ENCODE measurements at places on chromosomes 1 and 21. TPM values are rescaled to one million over a fixed set of nuclear protein-coding genes. Genes with fewer than 3 reads are reported as not detected.

- H3K27me3 ChIP-seq, result no peaks in the 10 kb centered on the region
- H3K27ac ChIP-seq, result peak overlapping the region; percentile 41
- H3K36me3 ChIP-seq, result no peaks in the 10 kb centered on the region
- DNase-seq, result peak; percentile 62
- peaks cover 20% of the 10 kb centered on the region for H3K4me1 ChIP-seq
- no peak overlapping the region for H3K4me3 ChIP-seq
These were observed 9.4 kb downstream of the SNAP47 start for GRCh38 chr1:227744668-227745067.

DNA sequence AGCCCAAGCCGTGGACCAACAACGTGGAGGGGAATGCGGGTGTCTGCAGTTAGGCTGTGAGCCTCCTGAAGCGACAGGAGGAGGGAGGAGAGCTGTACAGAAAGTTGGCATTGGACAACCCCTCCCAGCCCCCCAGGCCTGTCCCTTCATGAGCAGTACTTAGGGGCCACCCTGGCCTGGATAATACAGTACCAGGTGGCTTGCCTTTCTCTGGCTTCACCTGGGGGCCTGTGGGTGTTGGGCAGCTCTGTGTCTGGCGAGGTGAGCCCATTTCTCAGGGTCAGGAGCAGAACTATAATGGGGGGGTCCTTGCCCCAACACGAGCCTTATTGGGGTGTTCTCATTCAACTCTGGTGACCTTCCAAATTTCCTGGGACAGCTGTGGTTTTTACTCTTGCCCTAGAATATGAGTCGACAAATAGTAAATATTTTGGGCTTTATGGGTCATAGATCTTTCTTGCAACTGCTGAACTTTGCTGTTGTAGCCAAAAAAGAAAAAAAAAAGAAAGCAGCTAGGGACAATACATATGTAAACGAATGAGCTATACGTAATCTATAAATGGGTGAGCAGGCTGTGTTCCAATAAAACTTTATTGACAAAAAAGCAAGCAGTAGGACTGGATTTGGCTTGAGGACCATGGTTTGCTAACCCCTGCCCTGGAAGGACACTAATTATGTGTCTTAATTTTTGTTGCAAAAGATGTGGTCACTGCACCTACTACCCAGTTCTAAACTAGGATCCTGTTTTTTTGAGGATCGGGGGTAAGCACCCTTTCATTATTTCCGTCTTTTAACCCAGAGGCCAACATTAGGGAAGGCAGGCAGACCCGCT lies 11.4 kb downstream of the COQ8A start:
- H3K27ac ChIP-seq, result no peak overlapping the region
- peaks cover 15% of the 10 kb centered on the region for H3K4me1 ChIP-seq
- DNase-seq, result no peak
- H3K27me3 ChIP-seq, result no peaks in the 10 kb centered on the region
- H3K4me3 ChIP-seq, result no peak overlapping the region
- H3K36me3 ChIP-seq, result no peaks in the 10 kb centered on the region

GRCh38 chr1:232950197-232951176 lies at the start of gene NTPCR:
Gene NTPCR, plus strand, starts transcription at chr1:232950611. Its CDS starts 100 bp downstream, at chr1:232950711.
- H3K27ac ChIP-seq, result peak within 1 kb of the TSS; percentile 87
- no peaks in the 10 kb centered on the region for H3K36me3 ChIP-seq
- H3K27me3 ChIP-seq, result no peaks in the 10 kb centered on the region
- H3K4me1 ChIP-seq, result peaks cover 31% of the 10 kb centered on the region

DNA sequence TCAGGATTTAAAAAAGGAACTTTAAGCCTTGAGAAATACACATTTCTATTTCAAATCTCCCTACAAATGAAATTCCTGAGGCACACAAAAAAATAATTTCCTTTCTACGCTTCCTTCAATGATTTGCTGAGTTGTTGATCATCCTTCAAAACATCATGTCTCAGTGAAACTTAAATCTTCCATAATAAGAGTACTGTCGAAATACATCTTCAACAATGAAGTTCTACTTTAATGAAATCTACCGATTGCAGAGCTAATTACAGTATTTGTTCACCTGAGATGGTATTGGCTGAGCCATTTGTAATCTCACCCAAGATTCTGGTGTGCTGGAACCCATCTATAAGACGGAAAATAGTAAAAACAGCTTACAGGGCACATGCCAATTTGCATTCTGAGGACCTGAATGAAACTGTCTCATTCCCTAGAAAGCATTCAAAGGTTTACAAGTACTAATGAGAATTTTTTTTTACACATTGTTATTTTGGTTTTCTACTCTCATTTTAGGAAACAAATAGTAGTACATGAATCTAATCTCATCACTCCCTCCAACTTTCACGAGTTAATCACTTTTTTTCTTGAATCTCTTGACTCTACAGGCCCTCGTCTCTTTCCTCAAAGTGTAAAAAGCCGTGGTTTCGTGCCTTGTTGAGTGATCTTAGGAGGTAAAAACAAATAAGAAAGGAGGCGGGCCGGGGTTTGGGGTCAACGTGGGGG lies 1.1 kb downstream of the CHML start:
- peak overlapping the region; percentile 88 for H3K27ac ChIP-seq
- no peaks in the 10 kb centered on the region for H3K27me3 ChIP-seq
- peak overlapping the region; percentile 90 for H3K4me3 ChIP-seq
- no peak for DNase-seq
- peaks cover 28% of the 10 kb centered on the region for H3K4me1 ChIP-seq

DNA sequence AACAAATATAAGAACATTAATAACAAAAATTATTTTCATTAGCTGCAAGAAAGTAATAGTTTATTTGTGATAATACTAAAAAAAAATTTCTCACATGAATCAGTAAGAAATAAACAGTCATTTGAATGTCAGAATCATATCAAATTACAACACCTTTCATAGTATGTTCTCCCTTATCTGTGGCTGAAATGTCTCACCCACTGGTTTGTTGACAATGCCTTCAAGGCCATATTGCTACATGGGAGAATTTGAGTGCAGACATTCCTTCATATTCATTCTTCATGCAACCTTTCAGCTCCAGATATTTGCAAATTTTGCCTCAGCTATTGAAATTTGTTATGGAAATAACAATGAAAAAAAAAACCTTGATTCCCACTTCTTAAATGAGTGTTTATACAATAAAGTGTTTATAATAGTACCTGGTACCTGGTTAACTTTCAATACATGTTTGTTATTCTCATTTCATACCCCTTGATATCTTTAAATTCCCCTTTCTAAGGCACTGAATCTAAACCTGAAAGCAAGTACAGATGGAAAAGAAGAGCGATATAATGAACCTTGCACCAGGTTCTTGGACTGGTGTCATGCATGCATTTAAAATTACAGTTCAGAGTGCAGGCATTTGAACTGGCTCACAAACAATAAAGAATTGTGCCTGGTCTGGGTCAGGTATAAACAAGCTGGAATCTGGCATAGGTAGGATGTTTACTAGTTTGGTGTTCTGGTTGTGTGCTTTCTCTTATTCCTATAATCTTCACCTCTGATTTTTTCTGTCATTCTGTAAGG lies 242.2 kb upstream of the ADGRL2 start:
- no peak for DNase-seq
- no peaks in the 10 kb centered on the region for H3K4me1 ChIP-seq
- H3K27me3 ChIP-seq, result no peaks in the 10 kb centered on the region
- no peak overlapping the region for H3K4me3 ChIP-seq
- H3K27ac ChIP-seq, result no peak overlapping the region

The NTNG1 gene
- 1.8 TPM for total RNA-seq

The SNAPIN gene
- total RNA-seq, result 38.4 TPM
